SK-N-DZ (cell line): ENCODE measurements at places on chromosomes 12 and 14.
A peak's percentile ranks its signal among the peaks of the same experiment; 100 is the strongest.

DNA sequence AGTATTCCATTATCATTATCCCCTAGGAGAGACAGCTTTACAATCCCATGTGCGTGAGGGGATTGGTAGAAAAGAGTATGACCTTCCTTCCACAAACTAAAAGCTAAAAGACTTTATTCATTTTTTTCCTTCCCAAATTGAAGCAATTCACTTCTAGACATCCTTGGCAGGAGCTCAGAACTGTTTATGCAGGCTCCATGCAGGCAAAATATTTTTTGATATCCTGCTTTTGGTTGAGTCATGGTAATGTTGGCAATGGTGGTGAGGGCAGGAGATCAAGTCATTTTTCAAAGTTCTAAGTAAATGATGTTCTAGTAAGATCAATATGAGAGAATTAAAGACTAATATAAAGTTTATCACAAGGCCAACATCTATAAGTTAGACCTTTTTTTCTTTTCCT is 1.3 kb upstream of the PLEKHG7 start:
- no peak for DNase-seq

DNA sequence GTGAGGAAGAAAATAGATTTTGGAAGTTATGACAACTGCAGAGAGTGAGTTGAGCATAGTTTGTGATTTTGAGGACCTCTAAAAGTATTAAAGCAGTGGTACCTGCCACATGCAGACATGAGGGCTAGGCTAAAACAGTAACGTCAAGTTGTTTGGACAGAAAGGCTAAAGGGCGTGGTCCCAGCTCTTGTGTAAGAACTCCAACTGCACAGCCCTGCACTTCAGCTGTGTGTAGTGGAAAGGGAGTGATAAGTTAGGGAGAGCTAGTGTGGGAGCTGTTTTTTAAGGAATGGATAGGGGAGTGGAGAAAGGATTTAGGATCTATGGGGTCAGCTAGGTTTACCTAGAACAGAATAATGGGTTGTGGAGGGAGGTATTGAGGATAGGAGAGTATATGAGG is 39.5 kb downstream of the TESPA1 start:
- no peak for DNase-seq

DNA sequence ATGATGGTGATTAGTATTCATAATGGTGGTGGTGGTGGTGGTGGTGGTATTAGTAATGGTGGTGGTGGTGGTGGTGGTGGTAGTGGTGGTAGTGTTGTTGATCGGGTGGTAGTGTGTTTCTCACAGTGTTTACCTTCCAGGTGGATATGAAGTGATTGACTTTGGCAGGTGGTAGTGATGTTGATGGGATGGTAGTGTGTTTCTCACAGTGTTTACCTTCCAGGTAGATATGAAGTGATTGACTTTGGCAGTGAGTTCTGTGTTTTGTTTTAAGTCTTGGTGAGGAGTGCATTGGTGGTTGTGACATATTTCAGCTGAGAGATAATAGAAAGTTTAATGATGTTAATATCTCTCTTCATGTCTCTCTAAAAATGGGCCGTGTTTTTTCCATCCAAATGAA is 189.4 kb downstream of the TMTC2 start:
- DNase-seq, result no peak

DNA sequence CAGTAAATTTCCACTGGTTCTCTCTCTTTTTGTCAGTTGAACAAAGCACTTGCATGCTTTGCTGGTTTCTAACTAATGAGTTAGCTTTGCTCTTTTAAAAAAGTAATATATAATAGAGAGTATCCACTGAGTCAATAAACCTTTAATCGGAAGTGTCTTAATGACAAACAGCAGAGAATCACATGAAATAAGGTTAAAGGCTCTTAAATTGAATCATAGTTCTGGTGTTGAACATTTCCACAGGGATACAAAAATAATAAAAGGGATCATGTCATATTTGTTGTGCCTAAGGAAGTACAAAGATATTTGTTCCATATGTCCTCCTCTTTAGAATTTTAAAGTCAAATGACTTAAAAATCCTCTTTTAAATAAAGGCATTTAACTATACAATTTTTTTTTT is 362.6 kb downstream of the LRIG3 start:
- no peak for DNase-seq

- no peak for DNase-seq
These were observed 227.5 kb upstream of the ABCD2 start for GRCh38 chr12:39846971-39847650.

DNA sequence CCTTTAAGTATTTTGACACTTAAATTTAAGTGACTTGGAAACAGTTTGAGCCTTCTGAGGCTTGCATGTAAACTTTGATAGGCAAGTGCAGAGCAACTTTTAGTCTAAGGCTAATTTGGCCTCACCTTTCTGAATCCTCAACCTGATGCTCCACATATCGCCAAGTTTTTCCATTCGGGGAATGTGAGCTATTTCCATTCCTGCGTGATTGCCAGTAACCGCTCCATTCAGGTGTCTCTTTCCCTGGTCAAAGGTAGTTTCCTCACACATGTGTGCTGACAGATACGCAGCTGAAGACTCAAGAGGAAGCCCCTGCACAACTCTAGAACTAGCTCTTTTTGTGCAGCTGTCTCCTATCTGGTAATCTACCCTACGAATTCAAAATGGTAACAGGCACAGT is 25.4 kb upstream of the FUT8 start:
- DNase-seq, result no peak

- no peak for DNase-seq
These were observed 14.2 kb downstream of the TMEM63C start for GRCh38 chr14:77195766-77196165.

GRCh38 chr12:111304642-111305071 is 64.2 kb downstream of the PHETA1 start:
- DNase-seq, result no peak

- DNase-seq, result peak; percentile 52
These were observed 259.5 kb upstream of the E2F7 start for GRCh38 chr12:77324763-77325468.

DNA sequence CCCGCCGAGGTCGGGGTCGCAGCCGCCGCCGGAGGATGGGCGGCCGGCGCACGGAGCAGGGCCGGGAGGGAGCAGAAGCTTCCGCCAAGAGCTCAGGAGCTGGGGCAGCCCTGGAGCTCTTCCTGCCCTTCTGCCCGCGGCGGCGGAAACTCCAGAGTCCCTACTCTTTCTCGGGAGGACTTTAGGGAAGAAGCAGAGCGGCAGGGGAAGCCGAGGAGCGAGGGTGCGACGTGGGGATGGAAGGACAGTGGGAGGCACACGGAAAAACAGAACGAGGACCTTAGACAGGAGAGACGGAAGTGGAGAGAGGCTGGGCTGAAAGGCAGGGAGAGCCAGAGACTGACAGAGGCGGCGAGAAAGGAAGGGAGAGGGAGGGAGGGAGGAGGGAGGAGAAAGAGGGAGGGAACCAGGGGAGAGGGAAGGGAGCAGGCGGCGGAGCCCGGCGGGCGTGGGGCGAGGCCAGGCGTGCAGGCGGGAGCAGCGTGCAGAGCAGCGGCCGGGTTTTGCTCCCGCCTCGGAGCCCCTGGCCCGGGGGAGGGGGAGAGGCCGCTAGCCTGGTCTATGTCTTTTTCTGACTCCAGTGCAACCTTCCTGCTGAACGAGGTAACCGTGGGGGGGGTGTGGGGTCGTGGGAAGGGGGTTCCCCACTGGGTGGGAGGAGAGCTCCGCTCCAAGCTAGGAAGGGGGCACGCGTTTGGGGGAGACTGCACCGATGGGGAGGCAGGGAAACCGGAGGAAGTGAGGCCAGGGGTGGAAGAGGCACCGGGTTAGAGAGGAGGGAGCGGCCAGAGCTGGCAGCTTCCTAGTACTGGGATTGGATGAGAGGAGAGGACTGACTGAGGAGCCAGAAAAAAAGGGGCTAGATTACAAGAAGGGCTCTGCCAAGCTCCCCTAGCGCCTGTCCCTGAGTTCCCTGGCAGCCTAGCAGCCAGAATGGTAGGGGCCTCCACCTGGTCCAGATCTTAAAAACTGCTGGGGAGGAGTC is 2.9 kb upstream of the CACNB3 start:
- peak; percentile 82 for DNase-seq

DNA sequence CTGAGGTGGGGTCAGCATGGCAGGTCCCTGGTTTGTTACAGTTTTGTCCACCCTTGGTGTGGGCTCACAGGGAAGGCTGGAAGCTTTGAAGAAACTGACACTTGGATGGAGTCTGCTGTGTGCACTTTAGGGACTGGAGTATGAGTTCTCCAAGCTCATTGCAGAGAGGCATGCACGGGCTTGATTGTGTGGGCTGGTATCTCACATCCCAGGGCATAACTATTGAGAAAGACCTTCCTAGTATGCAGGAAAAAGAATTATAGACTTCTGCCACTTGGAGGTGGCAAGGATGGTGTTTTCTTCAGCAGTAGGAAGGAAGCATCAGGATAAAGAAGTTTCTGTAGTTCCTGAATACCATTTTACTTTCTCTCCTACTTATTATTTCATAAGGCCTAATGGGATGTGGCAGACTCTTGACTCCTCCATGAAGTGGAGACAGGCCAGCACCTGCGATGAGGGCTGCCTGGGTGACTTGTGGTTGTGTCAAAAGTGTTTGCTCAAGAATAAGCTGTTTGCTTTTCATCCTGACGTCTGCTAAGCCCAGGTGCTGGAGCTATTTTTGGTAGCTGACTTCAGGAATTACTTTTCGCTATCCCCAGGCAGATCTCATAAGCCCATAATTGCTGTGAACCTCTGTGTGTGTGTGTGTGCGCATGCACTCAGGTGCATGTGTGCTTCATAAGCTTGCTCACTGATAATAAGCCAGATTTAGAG is 125.8 kb downstream of the KTN1 start:
- no peak for DNase-seq

DNA sequence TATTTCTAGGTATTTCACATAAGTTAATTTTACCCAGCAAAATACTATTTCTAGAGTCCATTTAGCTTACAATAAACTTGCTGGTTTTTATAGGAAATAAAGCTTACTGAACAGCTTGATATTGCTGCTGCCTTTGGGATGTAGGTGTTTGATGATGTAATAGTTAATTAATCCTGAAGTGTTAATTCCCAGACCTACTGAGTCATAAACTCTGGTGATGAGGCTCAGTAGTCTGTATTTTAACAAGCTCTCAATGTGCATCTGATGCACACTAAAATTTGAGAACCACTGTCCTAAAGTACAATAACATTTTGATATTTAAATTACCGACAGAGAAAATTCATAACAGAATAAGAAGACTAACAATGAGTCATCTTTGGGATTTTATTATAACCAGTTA is 168.4 kb downstream of the FUT8 start:
- no peak for DNase-seq

- no peak for DNase-seq
These were observed 16.0 kb downstream of the PLD4 start for GRCh38 chr14:104940526-104941150.

DNA sequence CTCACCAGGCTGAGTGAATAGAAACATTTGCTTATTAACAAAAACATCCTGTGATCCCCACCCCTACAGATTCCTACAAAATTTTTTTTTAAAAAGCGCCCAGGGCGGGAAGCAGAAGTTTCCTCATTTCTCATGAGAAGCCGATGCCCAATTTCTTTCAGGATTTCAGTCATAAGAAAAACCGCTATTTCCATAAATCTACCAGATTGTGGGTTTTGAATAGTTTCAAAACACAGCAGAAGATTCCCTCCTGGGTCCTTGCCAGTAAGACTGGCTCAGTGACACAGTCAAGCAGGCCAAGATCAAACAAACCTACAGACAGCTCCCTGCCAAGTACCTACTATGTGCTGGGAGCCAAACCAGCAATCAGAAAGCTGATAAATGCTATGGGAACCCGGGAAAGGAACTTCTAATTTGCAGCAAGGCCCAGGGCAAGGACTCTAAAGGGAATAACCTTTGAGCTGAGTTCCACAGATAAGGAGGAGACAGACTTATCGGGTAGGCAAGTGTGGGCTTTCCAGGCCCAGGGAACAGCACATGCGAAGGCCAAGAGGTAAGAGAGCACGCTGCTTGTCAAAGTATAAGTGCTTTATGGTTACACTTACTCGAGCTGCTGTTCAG is 68.7 kb downstream of the CCDC88C start:
- DNase-seq, result no peak

- no peak for DNase-seq
These were observed 111.1 kb upstream of the PLEKHA5 start for GRCh38 chr12:19018302-19018970.

GRCh38 chr12:12185414-12185813 is 81.4 kb downstream of the LRP6 start:
- no peak for DNase-seq

DNA sequence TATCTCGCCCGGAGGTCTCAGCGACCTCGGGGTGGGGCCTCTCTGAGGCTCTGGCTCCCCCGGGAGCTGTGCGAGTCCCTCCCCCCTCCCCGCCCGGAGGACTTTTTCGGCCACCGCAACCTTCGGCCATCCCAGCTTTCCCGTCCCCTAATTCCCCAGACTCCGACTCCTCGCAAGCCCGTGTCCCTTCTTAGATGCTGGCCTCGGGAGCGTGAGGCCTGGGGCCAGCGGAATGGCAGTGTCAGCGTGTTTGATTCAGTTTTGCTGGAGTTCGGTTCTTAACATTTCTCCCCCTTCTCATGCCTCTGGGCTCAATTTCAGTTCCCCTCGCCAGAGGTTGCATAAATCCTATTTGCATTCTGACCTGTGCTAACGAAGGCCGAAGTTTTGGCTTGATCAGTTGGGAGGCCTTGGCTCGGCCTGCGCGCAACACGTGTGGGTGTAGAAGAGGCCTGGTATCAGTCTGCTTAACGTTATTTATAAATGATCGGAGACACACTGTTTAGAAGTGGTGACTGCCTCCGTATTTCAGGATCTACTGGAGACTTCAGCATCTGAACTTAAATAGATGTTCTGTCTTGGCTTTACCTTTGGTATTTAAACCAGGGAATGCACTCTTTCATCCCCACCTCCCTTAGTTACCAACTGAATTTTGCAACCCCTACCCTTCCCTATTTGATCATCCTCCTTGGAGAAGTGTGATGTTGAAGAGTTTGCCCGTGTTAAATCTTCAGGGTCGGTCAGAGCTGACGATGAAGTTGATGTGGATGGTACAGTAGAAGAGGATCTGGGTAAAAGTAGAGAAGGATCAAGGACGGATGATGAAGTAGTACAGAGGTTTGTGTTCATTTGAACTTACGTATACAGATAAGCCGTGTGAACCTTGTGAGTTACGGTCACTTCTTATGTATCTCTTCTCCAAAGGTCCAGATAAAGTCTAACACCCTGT is 851 bp downstream of the HSP90B1 start:
- DNase-seq, result peak; percentile 26

GRCh38 chr14:50051106-50051505 is 65.3 kb downstream of the VCPKMT start:
- no peak for DNase-seq

GRCh38 chr12:19485240-19485639 is 45.9 kb downstream of the AEBP2 start:
- no peak for DNase-seq
